Prostate gland (tissue), 2 donors: ENCODE measurements at places on chromosomes 13 and 19.

GRCh38 chr19:39599116-39599515 lies 3.2 kb upstream of the LGALS13 start:
- no peak for DNase-seq

- no peak for DNase-seq
Measured at GRCh38 chr19:43560687-43561086, 14.6 kb downstream of the XRCC1 start.

DNA sequence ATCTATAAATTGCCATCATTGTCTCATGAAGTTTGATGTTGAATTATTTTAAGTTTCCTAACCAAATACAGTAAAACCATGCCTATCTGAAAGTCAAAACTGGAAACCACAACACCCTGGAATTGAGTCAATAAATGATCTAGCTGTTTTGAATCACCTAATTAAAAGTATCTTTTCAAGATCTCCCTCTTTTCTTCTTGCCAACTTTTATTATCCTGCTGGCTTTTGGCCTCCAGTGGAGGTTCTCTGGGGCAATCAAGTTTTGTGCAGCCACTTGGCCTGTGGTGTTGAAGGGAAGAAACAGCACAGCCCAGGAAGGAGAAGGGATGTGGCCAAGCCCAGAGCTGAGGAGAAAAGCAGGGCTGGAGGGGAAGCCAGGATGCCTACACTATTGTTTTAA lies 255.4 kb downstream of the COG6 start:
- no peak for DNase-seq

GRCh38 chr13:97242755-97243497 lies 20.8 kb downstream of the MBNL2 start:
- DNase-seq, result no peak

GRCh38 chr13:79936368-79937136 lies 404.4 kb downstream of the SPRY2 start:
- peak; percentile 9 for DNase-seq

DNA sequence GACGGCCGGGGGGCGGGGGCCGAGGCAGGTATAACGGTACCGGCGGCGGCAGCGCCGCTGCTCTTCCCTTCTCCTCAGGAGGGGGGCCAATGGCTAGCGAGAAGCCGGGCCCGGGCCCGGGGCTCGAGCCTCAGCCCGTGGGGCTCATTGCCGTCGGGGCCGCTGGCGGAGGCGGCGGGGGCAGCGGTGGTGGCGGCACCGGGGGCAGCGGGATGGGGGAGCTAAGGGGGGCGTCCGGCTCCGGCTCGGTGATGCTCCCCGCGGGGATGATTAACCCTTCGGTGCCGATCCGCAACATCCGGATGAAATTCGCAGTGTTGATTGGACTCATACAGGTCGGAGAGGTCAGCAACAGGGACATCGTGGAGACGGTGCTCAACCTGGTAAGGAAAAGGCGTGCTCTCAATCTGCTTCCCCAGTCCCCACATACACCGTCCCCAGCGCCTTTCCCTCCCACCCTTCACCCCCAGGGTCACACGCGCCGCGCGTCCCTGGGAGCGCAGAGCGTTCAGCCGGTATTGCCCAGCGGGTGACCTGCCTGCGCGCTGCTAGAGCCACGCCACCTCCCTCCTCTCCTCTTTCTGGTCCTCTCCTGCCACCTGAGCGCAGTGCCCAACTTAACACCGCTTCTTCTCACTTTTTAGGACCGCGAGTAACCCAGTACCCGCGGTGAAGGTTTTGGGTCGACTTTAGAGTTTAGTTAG lies 814 bp downstream of the NBEA start:
- DNase-seq, result peak; percentile 44

GRCh38 chr19:30792561-30793505 lies 420.6 kb downstream of the ZNF536 start:
- no peak for DNase-seq

GRCh38 chr19:5260381-5260967 lies 80.1 kb downstream of the PTPRS start:
- no peak for DNase-seq

GRCh38 chr19:16113727-16114126 lies 2.0 kb downstream of the RAB8A start:
- DNase-seq, result no peak

GRCh38 chr13:73103238-73103637 lies 44.4 kb downstream of the KLF5 start:
- no peak for DNase-seq

DNA sequence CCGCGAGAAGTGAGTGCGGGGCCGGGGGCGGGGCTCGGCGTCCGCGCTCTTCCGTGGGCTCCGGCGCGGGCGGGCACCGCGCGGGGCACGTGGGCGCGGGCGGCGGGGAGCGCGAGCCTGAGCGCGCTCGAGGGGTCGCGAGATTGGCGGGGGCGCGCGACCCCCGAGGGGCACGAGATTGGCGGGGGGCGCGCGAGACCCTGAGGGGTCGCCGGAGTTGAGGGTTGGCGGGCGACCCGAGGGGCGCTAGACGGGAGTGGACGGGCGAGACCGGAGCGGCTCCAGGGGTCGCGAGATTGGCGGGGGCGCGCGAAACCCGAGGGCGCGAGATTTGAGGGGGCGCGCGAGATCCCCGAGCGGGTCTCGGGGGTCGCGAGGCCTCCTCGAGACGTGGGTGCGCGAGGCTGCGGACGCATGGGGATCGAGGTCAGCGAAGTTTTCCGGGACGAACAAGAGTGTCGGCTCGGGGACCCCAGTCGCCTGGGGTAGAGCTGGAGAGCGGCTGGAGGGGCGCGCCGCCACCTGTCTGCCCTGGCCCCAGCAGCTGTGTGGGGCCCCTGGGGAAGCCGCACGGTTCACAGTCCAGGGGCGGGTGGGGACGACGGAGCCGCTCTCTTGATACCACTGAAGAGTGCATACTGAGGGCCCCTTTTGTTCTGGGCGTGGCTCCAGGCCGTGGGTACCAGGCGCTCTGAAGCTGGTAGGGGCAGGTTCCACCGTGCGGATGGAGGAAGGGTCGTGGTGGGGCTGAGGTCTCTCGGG lies 682 bp downstream of the SSBP4 start:
- no peak for DNase-seq

DNA sequence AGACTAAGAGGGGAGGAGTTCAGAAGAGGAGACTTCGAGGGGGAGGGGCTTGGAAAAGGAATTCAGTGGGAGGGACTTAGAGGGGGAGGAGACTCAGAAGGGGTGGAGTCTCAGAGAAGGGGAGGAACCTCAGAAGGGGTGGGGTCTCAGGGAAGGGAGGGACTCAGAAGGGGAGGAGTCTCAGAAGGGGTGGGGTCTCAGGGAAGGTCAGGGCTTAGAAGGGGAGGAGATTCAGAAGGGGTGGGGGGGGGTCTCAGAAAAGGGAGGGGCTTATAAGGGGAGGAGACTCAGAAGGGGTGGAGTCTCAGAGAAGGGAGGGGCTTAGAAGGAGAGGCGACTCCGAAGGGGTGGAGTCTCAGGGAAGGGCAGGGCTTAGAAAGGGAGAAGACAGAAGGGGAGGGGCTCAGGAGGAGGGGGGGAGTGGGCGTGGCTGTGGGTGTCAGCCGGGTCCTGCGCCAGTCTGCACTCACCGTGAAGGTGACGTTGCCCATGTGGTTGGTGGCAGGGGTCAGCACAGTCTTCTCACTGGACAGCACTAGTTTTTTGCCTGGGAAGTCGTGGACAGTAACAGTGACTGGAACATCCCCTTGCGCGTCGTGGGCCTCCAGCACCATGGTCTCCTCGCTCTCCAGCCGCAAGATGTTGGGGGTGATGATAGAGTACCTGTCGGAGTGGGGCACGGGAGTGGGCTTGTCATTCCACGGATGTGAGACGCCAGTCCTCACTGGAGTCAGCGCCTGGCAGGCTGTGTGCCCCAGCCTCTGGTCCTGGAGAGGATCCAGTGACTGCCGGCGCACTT lies 1.5 kb downstream of the C3 start:
- DNase-seq, result no peak

DNA sequence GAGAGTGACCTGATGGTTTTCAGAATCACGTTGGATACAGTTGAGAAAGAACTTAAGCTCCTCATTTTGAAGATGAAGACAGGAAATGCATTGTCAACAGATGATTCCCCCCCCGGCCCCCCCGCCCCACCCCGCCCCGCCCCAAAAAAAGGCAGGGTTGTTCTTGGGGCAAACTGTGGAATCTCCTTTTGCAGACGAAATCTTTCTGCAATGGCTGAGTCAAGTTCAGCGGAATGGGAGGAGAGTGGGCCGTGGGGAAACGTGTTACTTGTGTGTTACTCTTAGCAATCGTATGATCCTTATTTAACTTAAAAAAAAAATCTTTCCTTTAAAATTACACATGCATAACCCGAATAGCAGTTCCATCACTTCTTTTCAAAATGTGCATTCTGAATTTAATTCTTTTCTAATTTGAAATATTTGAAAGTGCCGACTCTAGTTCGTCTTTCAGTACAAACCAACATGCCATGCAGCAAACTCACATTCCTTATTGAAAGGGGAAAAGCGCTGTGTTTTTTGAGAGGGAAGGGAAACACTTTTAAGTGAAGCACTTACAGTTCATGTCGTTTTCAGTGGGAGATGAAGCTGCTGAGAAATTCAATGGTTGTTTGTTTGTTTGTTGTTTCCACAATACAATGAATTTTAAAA lies 348.5 kb upstream of the ARGLU1 start:
- no peak for DNase-seq

GRCh38 chr13:75445717-75446499 lies 36.1 kb downstream of the TBC1D4 start:
- DNase-seq, result no peak

- DNase-seq, result no peak
Measured at GRCh38 chr19:4049432-4049831, 17.3 kb downstream of the ZBTB7A start.

DNA sequence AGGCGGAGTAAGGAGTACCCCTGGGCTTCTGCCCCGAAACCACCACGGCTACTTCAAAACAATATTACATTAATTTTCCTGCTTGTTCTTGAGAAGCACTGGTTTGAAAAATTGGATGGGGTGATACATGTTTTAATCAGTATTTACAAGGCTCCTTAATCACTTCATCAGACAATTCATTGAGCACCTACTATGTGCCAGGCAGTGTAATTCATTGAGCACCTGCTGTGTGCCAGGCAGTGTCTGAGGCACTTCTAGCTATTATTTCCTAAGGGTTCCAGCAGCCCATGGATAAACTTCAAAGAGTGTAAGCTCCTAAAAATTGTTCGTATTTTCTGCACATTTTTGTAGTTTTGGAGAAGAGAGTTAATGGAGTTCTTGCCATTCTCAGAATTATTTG lies 1.6 kb upstream of the GAS6 start:
- DNase-seq, result no peak

- no peak for DNase-seq
Measured at GRCh38 chr13:91506759-91507158, 108.3 kb downstream of the GPC5 start.

- no peak for DNase-seq
Measured at GRCh38 chr13:104357672-104358354, 1291.6 kb upstream of the SLC10A2 start.

- DNase-seq, result no peak
Measured at GRCh38 chr19:37950471-37951175, 43.6 kb downstream of the SIPA1L3 start.

GRCh38 chr19:29475469-29475868 lies 50.3 kb upstream of the VSTM2B start:
- no peak for DNase-seq

DNA sequence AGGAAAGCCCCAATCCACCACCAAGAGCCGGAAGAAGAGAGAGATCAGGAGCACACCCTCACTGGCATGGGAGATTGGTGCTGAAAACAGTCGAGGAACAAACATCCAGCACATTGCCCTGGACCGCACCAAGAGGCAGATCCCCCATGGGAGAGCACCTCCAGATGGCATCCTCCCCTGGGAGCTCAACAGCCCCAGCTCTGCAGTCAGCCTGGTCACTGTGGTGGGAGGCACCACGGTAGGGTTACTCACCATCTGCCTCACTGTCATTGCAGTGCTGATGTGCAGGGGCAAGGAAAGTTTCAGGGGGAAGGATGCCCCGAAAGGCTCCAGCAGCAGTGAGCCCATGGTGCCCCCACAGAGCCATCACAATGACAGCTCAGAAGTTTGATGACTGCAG lies 110.2 kb downstream of the STOML3 start:
- DNase-seq, result no peak

DNA sequence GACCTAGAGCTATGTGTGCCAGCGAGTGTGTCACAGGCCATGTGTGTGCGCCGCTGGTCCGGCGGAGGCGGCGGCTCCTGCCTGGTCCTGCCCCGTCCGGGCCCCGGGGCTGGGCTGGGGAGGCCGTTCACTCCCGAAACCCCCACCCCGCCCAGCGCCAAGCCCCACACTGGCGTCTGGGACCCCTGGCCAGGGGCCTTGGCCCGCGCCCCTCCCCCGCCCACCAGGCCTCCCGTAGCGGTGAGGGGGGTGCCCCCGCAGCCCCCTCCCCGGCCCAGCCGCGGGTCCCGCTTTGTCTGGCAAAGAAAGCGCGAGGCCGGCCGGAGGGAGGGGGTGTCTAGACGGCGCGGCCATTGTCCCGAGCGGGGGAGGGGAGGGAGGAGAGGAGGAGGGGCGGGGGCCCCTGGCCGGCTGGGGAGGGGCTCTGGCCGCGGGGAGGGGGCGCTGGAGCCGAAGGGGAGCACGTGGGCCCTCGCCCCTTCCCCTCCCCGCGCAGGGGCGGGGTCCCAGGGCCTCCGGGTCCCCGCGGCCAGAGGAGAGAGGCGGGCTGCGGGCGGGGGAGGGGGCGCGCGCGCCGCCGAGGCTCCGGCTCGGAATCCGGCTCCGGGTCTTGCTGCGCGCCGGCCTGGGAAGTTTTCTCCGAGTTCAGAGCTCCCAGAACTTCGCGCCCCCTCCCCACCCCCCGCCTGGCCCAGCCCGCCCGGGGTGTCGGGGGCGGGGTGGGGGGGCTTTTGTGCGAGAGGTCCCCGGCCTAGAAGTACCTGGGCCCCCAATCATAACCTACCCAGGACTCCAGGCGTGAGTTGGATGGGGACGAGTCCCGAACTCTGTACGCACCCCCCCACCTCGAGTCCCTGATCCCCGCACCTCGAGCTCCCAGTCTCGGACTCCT lies 888 bp downstream of the NOTCH3 start:
- peak; percentile 37 for DNase-seq

- no peak for DNase-seq
Measured at GRCh38 chr19:1132552-1133383, 29.0 kb downstream of the GPX4 start.

DNA sequence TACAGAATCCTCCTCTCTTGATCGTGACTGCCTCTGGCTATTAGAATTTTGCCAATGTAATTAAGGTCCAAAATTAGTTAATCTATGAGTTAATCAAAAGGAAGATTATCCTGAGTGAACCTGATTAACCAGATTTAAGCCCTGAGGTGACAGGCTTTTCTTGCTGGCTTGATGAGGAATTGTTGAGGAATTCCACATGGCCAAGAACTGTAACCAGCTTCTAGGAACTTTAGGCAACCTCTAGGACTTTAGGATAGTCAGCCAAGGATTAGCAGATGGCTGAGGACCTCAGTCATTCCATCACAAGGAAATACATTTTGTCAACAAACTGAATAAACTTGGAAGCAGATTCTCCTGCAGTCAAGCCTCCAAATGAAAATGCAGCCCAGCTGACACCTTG lies 84.8 kb downstream of the STOML3 start:
- no peak for DNase-seq

DNA sequence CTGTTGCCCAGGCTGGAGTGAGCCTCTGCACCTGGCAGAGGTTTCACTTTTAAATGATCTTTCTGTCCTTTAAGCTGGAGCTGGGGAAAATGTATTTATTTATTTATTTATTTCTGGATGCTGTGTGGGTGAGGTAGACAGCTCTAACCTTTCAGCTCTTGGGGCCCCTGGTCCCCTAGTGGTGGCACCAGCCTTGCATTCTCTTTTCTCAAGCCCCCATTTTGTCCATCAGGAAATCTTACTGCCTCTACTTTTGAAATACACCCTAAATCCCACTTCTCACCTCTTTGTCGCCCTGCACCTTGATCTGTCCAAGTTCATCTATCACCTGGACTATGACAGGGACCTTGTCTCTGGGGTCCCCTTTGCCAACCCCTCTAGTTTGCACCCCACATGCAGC lies 2.1 kb upstream of the B9D2 start:
- no peak for DNase-seq

- DNase-seq, result no peak
Measured at GRCh38 chr13:56850852-56851251, 289.9 kb upstream of the PRR20A start.
